ENCODE measurements at places on chromosomes 12 and 14.

- DNase-seq = no peak
These were observed 136.6 kb upstream of the SLC38A2 start for GRCh38 chr12:46509135-46509534.

- DNase-seq = no peak
These were observed 26.4 kb downstream of the SCFD1 start for GRCh38 chr14:30648471-30648870.

DNA sequence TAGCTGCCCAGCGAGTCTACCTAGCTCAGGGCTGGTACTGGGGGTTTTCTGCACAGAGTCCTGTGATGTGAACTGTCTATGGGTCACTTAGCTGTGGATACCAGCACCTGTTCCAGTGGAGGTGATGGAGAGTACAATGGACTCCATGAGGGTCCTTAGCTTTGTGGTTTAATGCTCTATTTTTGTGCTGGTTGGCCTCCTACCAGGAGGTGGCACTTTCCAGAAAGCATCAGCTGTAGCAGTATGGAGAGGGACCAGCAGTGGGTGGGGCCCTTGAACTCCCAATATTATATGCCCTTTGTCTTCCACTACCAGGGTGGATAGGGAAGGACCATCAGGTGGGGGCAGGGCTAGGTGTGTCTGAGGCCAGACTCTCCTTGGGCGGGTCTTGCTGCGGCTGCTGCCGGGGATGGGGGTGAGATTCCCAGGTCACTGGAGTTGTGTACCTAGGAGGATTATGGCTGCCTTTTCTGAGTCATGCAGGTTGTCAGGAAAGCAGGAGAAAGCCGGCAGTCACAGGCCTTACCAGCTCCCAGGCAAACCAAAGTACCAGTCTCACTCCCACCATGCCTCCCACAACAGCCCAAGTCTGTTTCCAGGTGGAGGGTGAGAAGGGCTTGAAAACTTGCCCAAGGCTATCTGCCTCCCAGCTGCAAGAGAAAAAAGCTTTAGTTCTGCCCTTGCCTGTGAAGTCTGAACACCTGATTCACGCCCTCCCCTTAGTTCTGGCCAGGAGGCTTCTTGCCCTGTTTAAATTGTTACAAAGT is 163.0 kb upstream of the NUDT4 start:
- no peak for DNase-seq

DNA sequence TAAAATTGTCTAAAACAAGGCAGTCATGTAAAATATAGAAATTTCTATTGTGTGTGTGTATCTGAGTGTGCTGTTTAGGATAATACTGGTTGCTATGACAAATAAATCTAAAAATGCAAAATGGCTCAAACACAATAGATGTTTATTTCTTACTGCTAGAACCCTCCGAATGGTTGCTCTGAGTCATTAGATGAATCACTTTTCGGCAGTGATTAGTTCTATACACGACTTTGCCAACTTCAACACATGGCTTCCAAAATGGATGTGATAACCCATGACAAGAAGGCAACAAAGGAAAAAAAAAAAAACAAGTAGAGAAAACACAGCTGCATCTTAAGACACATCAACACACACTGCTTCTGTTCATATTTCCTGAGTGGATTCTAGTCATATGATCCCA is 729.2 kb downstream of the AACS start:
- no peak for DNase-seq

DNA sequence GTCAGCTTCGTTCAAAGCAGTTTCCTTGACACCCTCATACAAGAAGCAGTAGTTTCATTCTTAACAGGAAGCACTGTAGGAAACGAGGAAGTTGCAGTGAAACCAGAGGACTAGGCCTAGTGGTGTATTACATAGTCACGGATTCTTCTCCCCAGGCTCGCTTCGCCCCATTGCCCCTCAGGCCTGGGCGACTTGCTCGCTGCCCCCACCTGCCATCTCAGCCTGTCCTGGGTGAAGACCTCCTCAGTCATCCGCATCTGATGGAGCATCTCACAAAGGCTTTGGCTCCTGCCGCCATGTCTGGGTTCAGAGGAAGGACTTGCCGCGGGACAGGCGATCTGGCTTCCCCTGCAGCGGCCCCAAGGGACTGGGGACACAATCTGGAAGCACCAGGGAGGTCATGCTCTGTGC is 93.5 kb downstream of the LMNTD1 start:
- DNase-seq = no peak

DNA sequence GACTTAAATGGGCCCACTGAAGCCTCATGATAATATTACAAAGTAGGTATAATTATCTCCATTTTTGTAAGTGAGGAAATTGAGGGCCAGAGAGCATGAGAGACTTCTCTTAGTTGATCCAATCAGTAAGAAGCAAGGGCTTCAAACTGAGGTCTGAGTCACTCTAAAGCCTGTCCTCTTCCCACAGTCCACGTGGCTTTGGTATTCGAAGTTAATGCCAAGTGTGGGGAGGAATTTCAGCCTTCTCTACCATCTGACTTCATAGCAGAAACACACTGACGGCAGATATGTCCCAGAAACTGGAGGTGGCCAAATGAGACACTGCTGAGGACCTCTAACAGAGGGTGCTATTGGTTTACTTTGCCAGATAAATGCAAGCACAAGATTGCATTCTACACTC is 114.4 kb upstream of the OVCH1 start:
- DNase-seq = no peak

- no peak for DNase-seq
These were observed 22.0 kb downstream of the OR5AU1 start for GRCh38 chr14:21133901-21134300.

- DNase-seq = no peak
These were observed 508.7 kb upstream of the RGS6 start for GRCh38 chr14:71423481-71423880.

DNA sequence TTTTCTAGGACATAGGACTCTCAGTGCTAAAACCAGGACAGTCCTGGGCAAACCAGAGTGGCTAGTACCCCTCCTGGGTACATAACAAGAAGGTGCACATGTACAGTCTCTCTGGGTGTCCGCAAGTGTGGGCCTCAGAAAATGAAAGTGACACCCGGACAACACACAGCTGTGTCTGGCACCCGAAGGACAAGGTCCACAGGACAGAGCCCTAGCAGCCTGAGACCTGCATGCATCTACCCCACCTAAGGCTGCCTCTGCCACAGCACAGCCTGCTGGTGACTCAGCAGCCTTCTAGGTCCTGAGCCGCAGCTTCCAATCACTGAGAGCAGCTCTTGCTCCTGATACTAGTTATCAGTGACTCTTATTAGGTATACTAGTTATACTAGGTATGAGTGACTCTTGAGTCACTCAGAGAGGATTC is 784.1 kb upstream of the TBX3 start:
- DNase-seq = no peak

GRCh38 chr12:28750946-28751685 is 398.0 kb upstream of the FAR2 start:
- DNase-seq = no peak
